ENCODE measurements at places on chromosomes 13 and 19. TPM values are rescaled to one million over a fixed set of nuclear protein-coding genes. Genes with fewer than 3 reads are reported as not detected.

GRCh38 chr13:73179650-73180274 lies 121.0 kb downstream of the KLF5 start:
- no peak for DNase-seq

GRCh38 chr13:25171170-25171516 lies 945 bp downstream of the AMER2 start:
- no peak for DNase-seq

GRCh38 chr13:61722119-61722518 lies 306.5 kb upstream of the PCDH20 start:
- no peak for DNase-seq

GRCh38 chr13:41596190-41596589 lies 138.8 kb downstream of the RGCC start:
- DNase-seq, result no peak

Gene TMIGD2
- 0.14 TPM for polyA plus RNA-seq

Gene CCDC194
- 1.2 TPM for polyA plus RNA-seq

Gene KRTDAP
- 0.86 TPM for polyA plus RNA-seq
